ENCODE measurements at places on chromosomes 6 and 20.
A peak's percentile ranks its signal among the peaks of the same experiment; 100 is the strongest.

DNA sequence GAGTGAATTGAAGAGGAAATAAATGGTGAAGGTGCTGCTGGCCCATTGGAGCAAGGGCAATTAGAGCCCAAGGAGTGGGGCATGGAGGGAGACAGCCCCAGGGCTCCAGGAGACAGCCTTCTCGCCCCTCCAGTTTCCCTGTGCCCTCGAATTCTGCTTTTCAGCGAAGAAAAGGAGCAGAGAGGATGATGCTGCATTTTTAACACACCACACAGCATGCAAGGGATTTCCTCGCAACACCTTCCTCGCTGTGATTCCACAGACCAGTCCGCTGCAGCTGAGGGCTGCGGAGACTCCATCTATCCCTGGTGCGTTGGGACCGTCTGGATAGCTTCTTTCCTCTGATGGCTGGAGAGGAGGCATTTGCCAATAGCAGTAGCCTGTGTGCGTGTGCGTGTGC is 41.7 kb downstream of the PTCHD4 start:
- peak; percentile 30 for DNase-seq

DNA sequence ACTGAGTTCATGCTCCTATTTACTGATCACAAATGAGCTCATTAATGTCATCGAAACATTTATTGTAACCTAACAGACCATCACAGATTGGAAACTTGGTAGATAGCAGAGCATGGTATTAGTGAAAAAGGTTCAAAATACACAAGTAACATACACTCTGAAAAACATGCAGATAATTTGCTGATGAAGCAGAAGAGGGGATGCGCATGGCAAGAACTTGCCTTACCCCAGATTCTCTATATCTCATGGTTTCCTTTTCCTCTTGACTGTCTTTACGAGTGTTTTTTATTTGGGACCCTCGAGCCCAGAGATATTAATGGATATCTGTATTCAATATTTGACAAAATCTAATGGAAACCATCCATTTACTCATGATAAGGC is 37.6 kb downstream of the QRSL1 start:
- DNase-seq = no peak

DNA sequence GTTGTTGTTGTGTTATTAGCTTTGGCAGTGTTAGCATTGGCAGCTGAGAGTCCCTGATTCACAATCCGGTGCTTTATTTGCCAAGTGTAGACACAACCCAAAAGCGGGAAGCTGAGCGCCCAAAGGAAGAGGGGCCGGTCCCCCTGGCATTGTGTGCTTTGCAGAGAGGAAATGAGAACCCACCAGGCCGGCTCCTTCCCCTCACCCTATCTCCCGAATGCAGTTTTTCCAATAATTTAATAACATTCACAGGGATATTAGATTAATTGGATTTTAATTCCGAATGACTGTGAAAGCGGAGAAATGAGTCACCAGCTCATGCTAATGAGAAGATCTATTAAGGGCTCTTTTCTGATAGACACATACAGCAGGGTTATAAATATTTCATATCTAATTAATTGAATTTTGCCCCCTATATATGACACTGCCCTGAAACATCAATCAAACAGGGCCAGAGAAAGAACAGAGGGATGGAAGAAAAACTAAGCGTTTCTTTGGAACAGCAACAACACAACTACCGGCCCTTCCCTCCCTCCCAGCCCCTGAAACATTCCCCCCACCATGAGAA is 143.8 kb downstream of the MBOAT1 start:
- no peak for DNase-seq

DNA sequence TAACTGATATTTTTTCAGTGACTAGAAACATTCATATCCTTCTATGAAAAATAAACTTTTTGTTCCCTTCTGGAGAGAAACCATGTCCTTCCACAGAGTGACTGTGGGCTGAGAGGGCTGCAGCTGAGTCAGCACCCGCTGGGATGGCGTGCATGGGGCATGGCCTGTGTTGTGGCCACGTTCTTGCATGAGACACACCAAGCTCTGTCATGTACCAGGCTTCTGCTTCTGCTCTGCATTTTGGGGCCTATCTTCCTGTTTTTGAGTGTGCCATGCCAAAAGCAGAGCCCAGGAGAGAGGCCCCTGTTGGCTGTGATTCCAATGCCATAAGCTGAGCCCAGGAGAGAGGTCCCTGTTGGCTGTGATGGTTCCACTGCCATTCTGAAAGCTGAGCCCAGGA is 10.8 kb downstream of the APMAP start:
- no peak for DNase-seq

- no peak for DNase-seq
Measured at GRCh38 chr6:157460182-157460999, 79.4 kb downstream of the ZDHHC14 start.

DNA sequence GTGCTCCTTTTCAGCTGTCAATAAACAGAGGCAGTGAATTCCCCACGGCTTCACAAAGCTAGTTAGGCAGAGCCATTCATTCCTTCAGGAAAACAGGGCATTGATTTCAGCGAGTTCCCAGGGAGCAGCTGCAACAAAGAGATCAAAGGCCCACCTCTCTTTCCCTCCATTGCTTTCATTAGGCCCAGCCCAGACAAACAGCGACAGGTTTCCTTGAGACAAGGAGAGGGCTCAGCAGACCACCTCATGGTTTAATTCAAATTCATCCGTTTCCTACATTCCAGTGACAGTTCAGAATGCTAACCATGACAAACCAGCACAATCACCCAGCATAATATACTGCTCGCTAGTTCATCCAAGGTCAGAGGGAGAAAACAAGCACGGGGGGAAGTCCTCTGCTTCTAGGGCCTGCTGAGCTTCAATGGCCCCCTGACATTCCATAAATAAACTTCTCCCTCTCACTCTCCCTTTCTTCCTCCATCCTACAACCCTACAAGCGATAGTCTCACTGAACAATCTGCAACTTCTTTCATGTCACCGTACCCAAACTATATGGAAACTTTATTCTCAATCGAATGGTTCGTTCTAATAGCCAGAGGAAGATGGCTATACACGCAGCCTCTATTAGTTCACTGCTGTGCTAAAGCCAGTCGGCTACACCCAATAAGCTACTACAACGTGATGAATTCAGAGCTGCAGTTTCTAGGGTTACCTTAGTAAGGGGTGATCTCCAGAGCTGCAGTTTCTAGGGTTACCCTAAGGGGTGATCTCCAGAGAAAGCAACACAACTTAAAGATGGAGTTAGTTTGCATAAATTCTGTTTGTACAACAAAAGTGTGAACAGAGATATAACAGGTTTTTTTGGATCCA is 34.7 kb downstream of the PLAGL1 start:
- DNase-seq = peak; percentile 82

- DNase-seq = no peak
Measured at GRCh38 chr20:36152261-36152660, 2.3 kb upstream of the EPB41L1 start.

DNA sequence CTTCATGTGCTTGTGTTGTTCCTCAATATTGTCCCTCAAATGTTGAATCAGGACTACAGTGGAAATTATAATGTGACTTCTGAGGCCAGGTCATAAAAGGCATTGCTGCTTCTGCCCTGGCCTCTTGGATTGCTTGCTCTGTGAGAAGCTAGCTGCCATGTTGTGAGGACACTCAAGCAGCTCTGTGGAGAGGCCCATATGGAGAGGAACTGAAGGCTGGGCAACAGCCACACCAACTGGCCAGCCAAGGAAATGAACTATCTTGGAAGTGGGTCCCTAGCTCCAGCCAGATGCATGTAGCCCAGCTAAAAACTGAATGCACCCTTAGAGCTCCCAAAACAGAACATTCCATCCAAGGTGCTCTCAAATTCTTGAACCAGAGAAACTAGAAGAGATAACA is 282.6 kb downstream of the BMP7 start:
- DNase-seq = no peak

DNA sequence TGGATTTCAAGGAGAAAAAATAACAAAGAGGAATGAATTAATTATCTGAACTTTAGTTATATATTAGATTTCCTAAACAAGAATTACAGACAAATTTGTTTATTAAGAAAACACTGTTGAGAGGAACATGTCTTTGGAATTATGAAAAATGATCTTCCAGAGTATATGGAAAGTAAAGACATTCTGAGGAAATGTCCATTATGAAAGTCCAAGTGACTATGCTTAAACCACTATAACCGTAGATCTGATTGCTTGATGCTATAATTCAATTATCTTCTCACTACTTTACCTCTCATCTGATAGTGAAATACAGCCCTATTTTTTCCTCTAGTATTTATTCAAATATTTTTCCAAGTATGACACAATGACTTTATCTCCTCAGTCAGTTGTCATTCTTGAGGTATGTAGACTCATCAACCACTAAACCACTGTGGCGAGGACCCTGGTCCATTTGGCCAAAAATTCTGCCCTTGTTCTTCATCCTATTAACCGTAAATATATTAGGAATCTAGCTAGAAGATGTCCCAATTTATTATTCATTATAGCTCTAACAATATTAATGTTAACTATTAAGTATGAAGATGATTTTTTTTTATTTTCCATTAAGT is 37.3 kb upstream of the AHI1 start:
- DNase-seq = no peak

DNA sequence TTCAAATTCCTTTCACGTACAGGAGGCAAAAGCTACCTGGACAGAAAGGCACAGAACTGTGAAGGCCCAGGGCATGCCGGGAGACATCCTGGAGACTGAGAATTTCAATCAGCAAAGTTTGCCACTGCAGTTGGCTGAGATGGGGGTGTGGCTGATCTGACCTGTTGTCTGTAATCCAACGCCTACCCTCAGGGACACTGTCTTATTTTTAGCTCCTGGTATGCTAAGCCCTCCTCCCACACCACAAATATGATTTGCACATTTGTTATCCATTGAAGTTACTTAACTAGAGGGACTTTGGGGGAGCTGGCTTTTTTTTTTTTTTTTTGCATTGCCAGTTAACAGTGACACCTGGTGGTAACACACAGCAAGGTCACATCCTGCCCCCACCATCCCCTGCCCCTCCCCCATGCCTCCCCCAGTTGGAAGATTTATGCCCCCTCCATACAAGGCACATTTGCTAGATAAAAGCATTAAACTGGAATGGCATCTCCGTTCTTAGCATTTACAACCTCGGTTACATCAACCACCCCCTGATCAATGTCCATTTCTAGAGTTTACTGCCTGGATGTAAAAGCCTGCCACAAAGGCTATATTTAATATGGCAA is 40.4 kb downstream of the TTI1 start:
- peak; percentile 87 for DNase-seq

DNA sequence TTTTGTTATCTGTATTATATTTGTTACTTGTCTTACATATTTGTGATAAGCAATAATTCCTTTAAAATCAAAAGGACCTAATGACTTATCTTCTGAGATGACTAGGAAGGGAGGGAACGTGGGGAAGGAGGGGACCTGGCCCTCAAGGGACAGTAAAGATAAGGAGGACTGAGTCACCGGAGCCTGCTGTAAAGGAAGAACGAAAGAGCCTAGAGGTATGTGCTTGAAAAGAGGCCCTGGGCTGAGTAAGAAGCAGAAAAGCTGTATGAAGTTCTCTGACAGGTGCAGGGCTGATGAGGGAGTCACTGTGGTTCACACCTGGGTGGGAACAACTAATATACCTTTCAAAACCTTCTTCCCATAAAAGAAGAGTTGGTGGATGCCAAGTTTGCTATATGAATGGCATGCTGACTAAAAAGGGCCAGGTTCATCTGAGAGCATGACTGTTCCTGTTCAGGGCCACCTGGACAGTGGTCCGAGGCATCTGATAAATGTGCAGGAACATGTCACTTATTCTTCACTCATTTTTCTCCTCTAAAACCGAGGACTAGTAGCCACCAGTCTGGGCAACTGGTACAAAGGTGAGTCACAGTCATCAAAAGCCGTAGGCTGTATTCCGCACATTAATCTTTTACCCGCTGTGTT is 111.3 kb downstream of the TNFAIP3 start:
- no peak for DNase-seq

DNA sequence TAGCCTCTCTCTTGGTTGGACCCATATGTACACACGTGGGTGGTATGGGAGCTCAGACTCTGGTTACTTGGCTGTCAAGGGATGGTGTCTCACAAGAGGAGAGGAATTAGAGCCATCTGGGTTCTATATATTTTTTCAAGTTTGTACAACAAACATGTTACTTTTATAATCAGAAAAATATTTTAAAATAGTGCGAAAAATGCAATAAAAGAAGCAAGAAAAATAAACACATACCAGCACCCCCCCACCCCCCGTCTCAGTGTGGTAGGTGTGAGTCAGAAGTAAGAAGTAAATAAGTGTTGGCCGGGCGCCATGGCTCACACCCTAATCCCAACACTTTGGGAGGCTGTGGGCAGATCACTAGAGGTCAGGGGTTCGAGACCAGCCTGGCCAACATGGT is 2.1 kb upstream of the TIAM2 start:
- no peak for DNase-seq

DNA sequence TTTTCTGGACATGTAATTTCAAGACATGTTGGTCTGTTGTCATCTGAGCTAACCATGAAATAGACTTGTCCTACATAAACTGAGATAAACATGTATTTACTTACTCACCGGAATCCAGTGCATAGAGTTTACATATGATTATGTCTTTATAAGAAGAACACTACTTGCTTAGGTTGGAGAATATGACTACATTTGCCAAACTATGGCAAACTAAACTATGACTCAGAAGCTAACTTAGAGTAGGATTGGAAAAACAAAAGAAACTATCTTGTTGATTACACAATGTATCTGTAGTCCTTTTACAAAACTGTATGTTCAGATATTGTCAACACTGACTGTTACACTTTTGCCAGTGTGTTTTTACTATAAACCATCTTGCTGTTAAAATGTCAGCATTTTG is 113.3 kb downstream of the CRYBG1 start:
- DNase-seq = no peak

GRCh38 chr6:5359417-5359816 is 98.1 kb downstream of the FARS2 start:
- DNase-seq = peak; percentile 50

DNA sequence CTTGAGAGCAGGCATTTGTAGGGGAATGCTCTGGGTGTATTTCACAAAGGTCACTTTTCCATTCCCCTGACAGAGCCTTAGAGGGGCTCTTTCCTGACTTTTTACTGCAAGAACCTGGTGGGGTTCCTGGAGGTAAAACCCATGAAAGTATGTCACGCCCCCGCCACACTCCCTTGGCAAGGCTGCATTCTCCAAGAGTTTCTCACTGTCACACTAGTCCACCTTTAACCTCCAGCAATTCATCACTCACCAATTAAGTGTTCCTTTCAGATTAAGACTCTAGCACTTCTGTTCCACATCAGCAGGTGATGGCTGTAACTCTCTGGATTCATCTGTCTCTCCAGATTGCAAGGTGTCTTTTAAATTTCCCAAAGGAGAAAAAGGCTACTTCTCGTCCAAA is 32.7 kb upstream of the NKX2-4 start:
- no peak for DNase-seq

DNA sequence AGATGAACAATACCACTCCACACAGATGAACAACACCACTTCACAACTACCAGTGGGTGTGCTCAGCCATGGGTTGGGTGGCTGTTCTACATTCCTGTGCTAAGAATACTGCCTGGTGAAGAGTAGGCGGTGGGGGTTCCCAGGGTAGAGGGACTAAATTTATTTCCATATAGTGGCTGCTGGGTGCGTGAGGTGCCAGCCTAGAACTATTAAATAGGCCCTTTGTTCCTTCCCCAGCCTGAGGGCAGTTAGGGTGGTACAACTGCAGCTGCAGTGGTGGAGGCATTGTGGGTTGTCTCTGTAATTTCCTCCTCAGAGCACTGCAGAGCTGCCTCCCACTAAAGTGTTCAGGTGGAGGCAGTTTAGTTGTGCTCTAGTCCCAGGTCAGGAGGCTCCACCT is 618.4 kb downstream of the MMUT start:
- no peak for DNase-seq

GRCh38 chr6:38214159-38214558 is 394.6 kb downstream of the ZFAND3 start:
- no peak for DNase-seq
